Thyroid gland (tissue), 4 donors: ENCODE measurements at places on chromosomes 16 and 17. TPM values are rescaled to one million over a fixed set of nuclear protein-coding genes. Genes with fewer than 3 reads are reported as not detected.

ACSM2A gene
- not detected for total RNA-seq

ARSG gene
- total RNA-seq, result 28.3 TPM

GOSR1 gene
- 63.2 TPM for total RNA-seq

PARD6A gene
- total RNA-seq, result 8.8 TPM

CACNA1G gene
- 0.56 TPM for total RNA-seq
